Chondrocyte (in vitro differentiated cells): ENCODE measurements at places on chromosomes 3 and 15.

GRCh38 chr3:122004107-122004506, 17.9 kb downstream of the ILDR1 start:
- no peak for DNase-seq

DNA sequence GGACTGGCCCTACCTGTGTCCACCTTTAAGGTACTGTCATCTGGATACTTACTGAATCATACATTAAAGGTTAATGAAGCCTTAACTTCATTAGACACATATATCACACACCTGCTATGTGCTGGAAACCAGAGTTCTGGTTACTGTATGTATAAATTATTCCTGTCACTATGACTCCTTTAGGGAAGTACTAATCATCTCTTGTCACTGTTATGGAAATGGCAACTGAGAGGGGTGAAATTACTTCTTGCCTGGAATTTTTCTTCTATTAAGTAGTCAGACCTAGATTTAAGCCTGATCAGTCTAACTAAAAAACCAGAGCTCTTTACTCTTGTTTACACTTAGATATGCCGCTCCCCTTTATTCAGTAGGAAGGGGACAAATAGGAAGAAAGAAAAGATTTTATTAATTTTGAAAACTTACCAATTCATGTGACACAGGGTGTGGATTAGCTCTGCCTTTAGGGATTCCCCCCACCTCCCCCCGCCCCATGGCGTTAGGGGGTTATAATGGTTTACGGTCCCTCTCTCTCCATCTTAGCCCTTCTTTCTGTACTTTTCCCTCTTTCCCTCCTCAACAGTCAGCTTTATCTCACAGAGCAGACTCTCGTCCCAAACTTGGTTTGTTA, 152.5 kb downstream of the KLHL25 start:
- no peak for DNase-seq

GRCh38 chr15:76991741-76992645, 2.9 kb upstream of the PSTPIP1 start:
- DNase-seq, result peak; percentile 65

DNA sequence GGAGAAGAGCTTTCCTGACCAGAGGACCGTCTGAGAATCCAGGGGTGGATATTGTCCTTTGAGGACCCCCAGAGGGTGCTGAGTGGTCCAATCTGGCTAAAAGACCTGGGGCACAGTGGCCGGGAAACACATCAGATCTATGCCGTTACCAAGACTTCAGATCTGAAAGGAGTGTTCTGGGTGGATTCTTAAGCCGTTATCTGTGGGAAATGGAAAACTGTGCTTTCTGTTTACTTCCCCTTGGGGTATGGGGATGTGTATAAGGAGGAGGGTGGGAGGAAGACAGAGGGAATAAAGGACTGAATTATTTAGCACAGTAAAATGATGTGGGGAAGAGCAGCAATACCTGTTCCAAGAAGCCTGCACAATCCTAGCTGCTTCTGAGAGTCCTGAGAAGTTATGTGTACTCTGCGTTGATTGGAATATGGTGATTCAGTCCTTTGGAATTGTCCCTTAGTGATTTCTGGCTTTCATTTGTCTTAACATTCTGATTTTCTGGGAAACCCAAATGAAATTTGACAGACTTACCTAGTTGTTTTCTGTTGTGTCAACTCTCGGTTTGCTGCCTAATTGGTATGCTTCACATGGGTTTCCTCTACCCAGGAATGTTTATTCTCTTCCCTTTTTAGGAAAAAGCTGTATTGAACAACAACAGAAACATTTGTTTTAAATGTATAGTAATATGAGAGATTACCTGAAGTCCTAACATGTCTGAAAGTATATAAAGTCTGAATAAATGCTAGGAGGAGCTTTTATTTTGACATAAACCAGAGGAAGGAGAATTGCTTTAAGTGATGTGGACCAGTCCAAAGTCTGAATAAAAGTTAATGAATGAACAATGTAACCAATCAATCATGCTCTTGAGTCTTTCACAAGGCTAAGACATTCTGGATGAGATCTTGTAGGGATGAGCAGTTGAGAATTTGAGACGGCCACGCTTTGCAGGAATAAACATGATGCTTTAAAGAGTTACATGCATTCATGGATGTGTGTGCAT, 427.1 kb upstream of the C2CD4B start:
- DNase-seq, result no peak

GRCh38 chr3:126515066-126515706, 2.4 kb downstream of the UROC1 start:
- peak; percentile 87 for DNase-seq

- no peak for DNase-seq
Observed at GRCh38 chr15:59792359-59792758, 103.2 kb upstream of the BNIP2 start.

- DNase-seq, result no peak
Observed at GRCh38 chr15:75104804-75105557, 81.6 kb downstream of the PPCDC start.

GRCh38 chr15:48494631-48495030, 150.9 kb downstream of the FBN1 start:
- DNase-seq, result no peak

- no peak for DNase-seq
Observed at GRCh38 chr3:141379250-141379966, 11.1 kb downstream of the ZBTB38 start.

GRCh38 chr3:15630646-15631350, 29.3 kb downstream of the BTD start:
- DNase-seq, result no peak

- DNase-seq, result no peak
Observed at GRCh38 chr15:46170326-46170725, 535.5 kb downstream of the SQOR start.

- no peak for DNase-seq
Observed at GRCh38 chr15:77768107-77768506, 135.4 kb upstream of the LINGO1 start.

GRCh38 chr3:197434830-197435229, 120.9 kb downstream of the BDH1 start:
- no peak for DNase-seq

- no peak for DNase-seq
Observed at GRCh38 chr3:7546253-7546652, 685.3 kb downstream of the GRM7 start.

DNA sequence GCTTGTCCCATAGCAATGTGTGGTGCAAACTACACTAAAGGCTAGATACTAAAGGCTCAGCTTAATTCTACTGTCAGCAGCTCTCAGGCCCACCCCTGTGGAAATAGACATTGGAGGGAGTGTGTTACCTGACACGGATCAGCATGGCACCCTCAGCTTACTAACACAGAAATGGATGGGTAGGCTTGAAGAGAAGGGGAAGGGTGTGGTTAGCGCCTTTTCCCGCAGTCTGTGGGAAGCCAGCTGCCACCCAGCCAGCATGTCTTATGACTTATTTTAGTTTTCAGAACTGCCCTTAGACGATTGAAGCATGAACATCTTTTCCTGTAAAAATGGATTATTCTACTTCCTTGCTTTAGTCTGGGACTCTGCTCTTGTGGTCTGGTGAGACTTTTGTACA, 25.8 kb upstream of the ADPGK start:
- DNase-seq, result no peak

DNA sequence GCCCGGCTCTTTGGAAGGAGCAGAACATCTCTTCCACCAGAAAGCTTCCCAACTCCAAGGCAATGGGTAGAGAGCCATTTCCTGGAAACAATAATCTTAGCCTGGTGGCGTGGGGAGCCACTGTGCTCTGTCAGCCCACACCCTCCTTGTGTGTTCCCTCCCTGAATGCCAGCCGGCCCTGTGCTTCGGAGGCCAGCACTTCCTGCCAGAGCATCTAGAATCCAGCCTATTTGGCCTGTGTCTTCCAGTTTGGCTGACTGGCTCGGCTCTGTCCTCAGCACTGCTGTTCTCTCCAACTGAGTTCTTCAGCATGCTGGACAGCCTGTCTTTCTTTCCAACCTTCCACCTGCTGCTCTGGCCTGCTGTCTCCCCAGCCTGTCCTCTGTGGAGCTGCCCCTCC, 349.3 kb downstream of the MFSD1 start:
- no peak for DNase-seq

DNA sequence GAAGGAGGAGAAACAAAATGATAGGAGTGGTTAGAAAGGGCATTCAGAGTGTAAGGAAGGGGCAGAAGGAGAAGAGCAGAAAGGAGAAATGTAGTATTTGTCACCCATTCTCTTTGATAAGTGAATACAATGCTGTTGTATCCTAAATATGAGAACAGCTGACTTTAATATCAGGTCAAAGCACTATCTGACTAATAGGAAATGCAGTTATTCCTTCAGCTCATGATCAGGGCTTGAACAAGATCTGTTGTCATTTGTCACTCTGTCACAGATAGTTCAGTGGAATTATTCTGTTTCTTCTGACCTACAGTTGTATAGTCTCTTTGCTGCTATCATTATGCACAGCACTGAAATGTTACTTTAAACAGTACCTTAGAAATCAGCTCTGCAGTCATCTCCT, 149.4 kb downstream of the FRMD5 start:
- no peak for DNase-seq

DNA sequence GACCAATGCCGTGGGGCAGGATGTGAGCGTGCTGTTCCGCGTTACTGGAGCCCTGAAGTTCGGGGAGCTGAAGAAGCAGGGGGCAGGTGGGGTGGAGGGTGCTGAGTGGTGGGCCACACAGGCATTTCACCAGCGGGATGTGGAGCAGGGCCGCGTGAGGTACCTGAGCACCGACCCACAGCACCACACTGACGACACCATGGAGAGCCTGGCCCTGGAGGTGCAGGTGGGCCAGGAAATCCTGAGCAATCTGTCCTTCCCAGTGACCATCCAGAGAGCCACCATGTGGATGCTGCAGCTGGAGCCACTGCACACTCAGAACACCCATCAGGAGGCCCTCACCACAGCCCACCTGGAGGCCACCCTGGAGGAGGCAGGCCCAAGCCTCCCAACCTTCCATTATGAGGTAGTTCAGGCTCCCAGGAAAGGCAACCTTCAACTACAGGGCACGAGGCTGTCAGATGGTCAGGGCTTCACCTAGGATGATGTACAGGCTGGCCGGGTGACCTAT, 179.6 kb downstream of the TBC1D2B start:
- DNase-seq, result peak; percentile 52
